ENCODE measurements at places on chromosomes 4 and X. TPM values are rescaled to one million over a fixed set of nuclear protein-coding genes. Genes with fewer than 3 reads are reported as not detected.

The GPC4 gene
- 14.7 TPM for total RNA-seq

The SLC10A4 gene
- not detected for total RNA-seq

DNA sequence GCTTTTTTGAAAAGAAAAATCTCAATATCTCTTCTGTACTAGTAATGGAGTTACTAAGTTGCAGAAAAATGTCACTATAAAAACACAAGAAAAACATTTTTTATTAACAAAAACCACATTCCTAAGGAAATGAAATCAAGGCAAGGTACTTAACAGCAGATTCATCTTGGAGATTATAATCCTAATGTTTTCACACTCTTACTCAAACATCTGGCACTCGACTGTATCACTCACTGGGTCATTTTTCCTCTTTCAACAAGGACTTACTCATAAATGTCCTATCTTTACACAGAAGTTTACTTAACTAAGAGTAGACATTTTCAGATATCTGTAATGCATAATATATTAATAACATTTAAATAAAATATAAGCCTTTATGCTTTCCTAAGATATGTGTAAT is 216.6 kb downstream of the NR3C2 start:
- no peak for DNase-seq

DNA sequence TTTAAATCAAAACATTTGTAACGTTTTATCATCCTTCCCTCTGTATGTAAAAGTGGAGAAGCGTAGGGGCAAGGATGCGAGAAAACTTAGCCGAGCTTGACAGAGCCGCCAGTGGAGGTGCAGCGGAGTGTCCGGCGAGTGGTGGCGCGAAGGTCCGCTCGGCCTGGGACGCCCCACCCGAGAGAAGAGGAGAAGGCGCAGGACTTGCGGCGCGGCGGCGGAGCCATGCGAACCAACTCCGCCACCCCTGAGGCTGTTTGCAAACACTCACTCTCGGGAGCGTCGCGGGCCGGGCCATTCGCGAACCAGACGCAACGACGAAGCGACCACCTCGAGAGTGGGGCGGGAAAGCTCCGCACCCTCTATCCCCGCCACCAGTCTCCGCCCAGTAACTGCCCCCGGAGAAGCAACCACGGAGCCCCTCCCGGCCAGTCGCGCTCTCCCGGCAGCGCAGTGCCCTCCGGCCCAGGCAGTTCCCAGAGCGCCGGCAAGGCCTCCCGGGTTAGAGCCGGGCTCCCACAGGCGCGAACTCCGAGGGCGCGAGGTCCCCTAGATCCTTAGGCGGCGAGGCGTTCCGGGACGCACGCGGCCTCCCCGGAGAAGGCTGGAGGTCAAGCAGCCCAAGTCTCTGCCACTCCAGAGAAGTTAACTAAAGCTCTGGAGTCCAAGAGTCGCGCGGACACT is 2.3 kb upstream of the MAB21L2 start:
- no peak for DNase-seq

The SLITRK2 gene
- total RNA-seq: 0.38 TPM

The TNMD gene
- total RNA-seq: not detected

DNA sequence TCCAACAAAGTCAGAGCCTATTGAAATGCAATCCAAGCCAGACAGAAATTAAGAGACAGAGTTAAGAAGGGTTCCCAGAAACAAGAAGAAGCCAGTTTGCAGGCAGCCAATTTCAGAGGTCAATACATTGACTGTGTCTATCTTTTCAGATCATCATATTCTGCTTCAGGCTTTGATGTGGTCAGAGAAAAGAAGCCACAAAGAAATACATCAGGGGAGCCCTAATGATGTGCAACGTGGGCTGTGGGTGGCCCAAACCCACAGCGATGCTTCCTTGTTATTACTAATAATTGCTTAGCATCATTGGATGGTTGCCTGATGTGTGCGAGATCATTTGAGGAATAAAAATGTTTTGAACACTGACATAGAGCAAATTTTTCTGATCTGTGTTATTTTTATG is 99.0 kb upstream of the DUSP21 start:
- no peak for DNase-seq

The NXF2 gene
- total RNA-seq: not detected

The DUSP9 gene
- not detected for total RNA-seq

The DIAPH2 gene
- total RNA-seq: 11.1 TPM

DNA sequence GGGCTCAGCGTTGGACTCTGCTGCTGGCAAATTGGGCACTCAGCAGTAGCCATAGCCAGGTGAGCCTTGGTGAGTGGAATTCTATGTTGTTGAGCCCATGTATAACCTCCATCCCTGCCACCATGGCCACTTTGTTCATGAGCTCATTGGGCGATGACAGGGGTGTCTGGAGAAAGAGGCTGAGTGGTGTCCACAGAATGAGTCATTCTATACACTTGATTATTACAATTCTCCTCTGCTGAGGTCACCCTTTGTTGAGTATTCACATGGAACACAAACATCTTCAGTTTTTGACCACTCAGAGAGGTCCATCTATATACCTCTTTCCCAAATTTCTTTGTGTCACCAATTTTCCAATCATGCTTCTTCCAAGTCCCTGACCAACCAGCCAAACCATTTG is 1341.7 kb downstream of the PCDH7 start:
- no peak for DNase-seq

GRCh38 chr4:72302981-72303704 is 265.9 kb downstream of the ADAMTS3 start:
- DNase-seq: peak; percentile 48

DNA sequence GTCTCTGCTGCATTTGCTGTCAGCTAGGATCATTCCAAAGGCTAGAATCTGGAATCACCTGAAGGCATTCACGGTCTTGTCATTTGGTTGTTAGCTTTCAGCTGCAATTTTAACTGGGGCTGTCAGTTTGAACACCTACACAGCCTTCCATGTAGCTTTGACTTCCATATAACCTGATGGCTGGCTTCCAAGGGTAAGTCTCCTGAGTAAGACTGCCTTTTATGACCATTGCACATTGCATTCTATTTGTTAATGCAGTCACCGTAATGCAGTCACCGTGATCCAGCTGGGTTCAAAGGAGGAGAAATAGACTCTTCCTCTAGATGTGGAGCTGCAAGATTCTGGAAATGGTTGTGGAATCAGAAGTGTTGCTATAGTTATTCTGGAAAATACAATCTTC is 1284.2 kb downstream of the ADGRL3 start:
- DNase-seq: no peak

DNA sequence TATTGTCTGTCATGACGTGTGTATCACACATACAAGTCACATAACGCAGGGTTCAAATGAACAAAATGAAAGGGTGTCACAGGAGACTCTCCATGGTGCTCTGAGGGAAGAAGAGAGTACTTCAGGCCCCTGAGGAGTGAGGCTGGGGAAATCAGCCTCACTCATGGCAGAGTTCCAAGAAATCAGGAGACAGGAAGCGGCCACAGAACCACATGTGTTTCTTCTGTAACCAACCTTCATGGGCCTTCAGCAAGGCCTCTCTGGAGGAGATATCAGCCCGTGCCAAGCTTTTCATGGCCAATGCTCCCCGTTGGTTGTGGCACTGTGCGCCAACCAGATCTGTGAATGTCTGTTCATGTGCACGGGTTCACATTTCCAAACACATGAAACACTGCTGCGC is 76.0 kb downstream of the NAT8L start:
- DNase-seq: no peak

The FAM114A1 gene
- 110 TPM for total RNA-seq

The TRIM2 gene
- 200 TPM for total RNA-seq

The CFAP99 gene
- total RNA-seq: 1.9 TPM

DNA sequence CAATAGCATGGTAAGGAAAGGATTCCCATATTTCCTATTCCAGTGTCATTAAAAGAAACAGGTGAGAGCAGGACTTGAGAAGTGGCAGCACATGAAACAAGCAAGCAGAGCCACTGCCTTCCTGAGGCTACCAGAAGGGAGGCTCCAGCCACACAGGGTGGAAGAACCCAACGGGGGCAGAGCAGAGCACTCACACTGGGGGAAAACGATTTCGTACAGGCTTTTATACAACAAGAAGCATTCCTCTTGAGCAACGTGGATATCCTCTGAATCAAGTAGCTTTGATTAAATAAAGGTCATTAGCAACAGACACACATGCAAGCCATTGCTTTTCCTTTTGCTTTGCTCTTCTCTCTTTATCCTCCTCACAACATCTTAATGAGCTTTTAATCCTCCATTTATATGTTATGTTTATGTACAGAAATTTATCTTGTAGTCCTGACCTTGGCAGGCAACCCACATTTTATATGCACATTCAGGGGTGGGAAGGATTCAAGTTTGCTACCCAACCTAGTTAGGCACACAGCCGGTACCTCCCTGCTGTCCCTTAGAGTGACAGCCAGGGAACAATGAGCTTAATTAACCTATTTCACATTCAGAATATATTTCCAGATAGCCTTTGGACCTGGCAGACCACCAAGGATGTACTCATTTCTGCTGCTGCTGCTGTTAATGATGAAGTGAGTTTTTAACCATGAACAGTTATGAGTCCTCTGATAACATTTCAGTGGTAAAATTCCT is 202.1 kb downstream of the ARHGAP24 start:
- DNase-seq: no peak

GRCh38 chr4:66554826-66555225 is 884.5 kb upstream of the EPHA5 start:
- no peak for DNase-seq

DNA sequence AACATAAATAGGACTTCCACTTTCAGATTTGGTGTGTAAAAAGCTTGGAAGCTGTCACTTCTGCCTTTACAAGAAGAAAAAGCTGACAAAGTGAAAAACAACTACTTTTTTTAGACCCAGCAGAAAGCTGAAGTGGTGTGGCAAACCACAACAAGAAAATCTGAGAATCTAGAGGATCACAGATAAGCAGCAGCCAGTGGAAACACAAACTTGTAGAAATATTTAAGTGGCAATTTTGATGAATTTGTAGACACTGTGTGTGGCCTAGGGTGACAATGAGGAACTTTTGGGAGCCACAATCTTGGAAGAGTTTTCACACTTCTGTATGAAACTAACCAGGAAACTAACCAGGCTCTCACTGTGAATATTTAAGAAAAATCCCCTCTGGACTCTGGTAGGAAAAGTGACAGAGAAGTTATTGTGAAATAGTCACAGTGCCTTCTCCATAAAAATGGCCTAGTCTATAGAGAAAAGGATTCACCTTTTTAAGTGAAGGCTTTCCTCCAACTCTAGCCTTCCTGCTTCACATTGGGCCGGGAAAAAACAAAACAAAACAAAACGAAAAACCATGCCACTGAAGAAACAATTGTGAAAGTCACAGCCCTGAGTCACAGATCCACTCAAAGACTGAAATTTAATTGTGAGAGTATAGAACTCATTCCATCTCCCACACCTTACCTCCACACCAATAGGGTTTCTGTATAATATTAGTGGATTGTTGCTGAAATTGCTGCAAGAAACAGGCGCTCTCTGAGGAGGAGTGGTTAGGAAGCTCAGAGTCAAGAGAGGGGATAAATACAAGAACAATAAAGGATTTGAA is 26.7 kb upstream of the GUCY1A1 start:
- DNase-seq: no peak

The RHOH gene
- total RNA-seq: 1.6 TPM

The RBMXL3 gene
- not detected for total RNA-seq

The SERPINA7 gene
- total RNA-seq: not detected

The DDX60 gene
- 11.7 TPM for total RNA-seq

- no peak for DNase-seq
Measured at GRCh38 chrX:117274965-117275364, 812.2 kb upstream of the CT83 start.
